ENCODE measurements at places on chromosomes 5 and 9.

DNA sequence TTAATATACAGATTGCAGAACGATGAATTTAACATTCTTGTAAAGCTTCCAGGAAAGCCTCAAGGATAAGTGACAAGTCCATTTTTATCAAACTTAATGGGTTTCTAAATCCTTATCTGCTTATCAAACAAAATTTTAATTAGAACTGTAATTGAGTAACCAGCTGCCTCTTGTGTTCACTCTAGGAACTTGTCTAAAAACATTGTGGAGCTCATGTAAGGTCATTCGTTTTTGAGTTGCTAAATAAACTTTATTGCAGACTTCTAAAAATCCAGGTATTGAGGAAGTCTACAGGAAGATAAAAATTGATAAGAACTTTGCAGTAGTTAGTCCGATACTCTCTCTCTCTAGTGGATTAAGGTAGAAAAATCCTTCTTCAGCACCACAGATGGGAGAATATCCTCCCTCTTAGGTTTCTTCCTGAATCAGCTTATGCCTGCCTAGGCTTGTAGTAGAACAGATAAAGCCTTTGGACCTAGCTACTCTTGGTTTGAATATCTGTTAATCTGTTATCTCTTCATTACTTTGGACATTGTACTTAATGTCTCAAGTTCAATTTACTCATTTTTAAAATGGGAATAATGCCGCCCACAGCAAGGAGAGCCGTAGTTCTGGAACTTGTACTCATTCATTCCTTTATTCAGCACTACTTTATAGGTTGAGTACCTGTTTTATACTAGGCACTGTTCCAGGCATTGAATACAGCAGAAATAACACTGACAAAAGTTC is 60.0 kb upstream of the DHFR start:
- DNase-seq: no peak

DNA sequence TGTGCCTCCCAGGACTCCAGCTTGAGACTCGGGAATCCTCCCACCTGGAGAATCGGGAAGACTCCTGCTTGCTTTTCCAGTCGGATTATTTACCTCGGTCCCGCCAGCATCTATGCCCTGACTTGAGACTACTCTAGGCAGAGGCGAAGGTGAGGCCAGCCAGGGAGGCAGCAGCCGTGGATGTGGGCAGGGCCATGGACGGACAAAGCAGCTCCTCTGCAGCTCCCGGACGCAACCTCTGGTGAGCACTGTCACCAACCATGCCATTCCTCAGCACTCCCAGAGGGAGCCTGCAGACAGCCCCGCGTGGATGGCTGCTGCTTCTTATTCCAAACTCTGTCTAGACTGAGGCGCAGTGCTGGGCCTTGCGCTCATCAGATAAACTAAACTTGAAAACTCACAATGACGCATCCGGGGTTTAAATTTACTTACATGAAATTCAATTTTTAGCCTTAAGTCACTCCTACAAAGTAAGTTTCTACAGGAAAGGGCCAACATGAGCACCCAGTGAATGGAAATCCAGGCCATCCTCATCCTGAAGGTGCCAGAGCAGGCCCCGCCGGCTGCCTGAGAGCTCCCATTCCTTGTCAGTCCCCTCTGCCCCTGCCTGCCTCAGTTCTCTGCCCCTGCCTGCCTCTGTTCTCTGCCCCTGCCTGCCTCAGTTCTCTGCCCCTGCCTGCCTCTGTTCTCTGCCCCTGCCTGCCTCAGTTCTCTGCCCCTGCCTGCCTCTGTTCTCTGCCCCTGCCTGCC is 17.8 kb downstream of the MED10 start:
- DNase-seq: no peak

DNA sequence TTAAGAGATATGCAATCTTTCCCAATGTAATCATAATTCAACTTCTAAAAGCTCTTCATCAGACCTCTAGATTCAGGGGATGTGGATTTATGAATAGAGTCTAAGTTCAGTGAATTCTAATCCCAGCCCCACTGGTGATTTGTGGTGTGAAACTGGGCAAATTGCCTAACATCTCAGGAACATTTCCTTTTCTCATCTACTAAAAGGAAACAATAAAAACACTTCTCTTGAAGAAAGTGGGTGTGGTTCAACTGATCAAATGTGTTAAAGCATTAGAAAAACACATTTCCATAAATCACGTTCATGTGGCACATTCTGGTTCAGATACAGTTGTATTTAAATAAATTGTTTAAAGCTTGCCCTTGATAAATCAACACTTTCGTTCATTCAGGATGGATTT is 631.7 kb upstream of the CDH6 start:
- no peak for DNase-seq

- no peak for DNase-seq
These were observed 143.8 kb downstream of the FBXL7 start for GRCh38 chr5:15643731-15644130.

- DNase-seq: no peak
These were observed 1.7 kb downstream of the RACK1 start for GRCh38 chr5:181242031-181242451.

GRCh38 chr5:171629628-171630349 is 155.8 kb upstream of the SMIM23 start:
- DNase-seq: no peak

GRCh38 chr9:36150574-36151315 is 14.2 kb downstream of the GLIPR2 start:
- DNase-seq: peak; percentile 25

- no peak for DNase-seq
These were observed 371.5 kb upstream of the KLF4 start for GRCh38 chr9:107861075-107861474.

DNA sequence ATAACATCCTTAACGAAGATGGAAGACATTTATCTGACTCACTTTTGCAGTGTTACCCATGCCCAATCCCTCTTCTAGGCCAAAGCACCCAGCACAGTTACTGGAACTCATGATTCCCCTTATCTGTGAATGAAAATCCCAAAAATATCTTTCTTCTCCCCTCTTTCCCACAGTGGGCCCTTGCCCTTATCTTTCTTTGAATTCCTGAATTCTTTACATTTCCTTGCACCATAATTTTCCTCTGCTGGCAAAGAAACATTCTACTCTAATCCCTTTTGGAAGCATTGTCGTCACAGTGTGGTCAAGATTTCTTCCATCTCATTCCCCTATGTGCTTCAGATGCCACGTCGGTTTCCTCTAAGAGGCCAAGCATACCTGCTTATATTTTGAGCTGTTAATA is 135.9 kb upstream of the LIFR start:
- no peak for DNase-seq

DNA sequence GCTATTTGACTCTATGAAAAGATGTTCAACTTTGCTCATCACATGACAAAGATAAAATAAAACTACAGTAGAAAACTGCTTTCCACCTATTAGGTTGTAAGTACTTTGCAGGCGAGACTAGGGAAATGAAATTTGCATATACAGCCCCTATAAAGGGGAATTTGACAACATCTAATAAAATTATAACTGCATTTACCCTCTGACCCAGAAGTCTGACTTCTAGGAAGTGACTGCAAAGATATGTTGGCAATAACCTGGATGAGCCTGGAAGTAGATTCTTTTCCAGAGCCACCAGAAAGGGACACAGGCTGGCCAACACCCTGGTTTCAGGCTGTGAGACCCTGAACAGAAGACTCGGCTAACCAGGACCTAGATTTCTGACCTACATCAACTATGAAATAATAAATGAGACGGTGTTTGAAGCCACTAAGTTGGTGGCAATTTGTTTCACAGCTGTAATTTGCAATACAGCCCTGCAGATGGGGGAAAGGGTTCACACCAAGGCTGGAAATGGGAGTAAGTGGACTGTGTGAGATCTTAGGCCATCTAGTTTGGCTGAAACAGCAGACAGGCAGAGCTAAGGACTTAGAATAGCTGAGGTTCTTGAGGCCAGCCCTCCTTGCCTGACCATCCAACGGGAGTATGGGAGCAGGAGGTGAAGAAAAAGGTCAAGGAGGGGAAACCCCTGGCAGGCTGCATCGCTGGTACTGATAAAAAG is 106.6 kb downstream of the SIL1 start:
- no peak for DNase-seq

- DNase-seq: no peak
These were observed 120.5 kb downstream of the PAX5 start for GRCh38 chr9:36913393-36914211.

- no peak for DNase-seq
These were observed 87.7 kb downstream of the GALNT10 start for GRCh38 chr5:154278186-154278585.

GRCh38 chr9:98120476-98120875 is 1.5 kb upstream of the TRIM14 start:
- no peak for DNase-seq

DNA sequence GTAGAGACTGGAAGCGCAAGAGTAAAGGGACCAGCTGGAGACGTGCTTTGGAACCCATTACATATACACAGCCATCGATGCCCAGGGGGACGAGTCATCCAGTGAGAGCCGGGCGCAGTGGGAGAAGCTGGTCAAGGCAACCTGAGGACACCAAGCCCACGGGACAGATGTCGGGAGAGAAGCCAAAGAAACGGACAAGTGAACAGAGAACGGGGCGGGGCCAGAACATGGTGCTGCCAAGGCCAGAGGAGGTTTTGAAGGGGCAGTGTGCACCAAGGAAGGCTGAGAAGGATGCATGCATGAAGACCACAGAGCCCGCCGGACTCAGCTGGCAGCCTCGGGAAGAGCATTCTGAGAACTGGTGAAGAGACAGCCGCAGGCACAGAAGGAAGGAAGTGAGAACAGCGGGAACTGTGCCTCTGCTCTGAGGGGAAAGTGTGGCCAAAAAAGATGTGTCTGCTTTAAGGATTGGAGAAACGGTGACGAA is 20.3 kb downstream of the CAMSAP1 start:
- DNase-seq: peak; percentile 78

GRCh38 chr5:113084402-113085083 is 107.9 kb downstream of the DCP2 start:
- no peak for DNase-seq

DNA sequence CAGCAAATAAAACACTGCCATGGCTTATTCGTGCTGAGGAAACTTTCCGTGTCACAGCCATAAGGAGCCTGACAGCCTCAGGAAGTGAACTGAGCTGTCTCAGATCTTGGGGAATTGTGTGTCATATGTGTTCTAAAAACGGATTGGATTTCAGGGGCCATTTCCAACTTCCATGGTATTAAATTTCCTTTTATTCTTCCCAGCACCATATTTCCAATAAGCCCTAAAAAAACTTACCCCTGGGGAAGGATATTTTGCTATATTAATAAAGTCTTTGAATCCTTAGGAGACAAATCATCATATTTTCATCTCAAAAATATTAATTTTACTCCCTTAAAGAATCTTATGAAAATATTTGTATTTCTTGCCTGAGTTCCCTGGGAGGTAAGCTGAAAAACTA is 93.9 kb downstream of the LHFPL2 start:
- DNase-seq: no peak

DNA sequence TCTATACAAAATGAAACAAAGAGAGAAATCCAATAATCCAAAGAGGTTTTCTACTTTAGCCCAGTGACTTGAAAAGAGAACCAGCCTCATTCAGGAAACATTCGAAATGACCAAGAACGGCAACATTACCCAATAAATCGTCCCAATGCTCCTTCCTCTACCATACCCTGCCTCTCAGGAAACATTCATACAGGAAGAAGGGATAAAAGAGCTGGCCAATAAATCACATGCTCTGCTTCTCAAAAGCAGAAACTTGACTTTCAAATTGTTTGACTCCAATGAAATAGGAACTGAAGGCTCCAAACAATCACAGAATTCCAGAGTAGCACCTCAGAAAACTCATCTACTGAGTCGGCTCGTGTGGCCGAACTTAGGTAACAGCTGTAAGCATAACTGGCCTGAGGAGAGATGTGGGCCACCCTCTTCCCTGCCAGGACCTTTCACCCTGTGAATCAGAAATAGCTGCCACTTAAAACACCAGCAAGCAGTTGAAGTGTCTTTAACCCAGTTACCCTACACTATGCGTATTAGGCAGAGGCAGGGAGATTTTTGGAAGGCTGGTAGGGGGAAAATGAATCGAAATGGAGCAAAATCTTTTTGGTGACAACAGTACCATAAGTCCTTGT is 14.6 kb downstream of the ARL15 start:
- DNase-seq: peak; percentile 53

- DNase-seq: no peak
These were observed 169.2 kb downstream of the SLIT3 start for GRCh38 chr5:169131616-169132301.

- DNase-seq: no peak
These were observed 502.7 kb downstream of the TLE4 start for GRCh38 chr9:80074439-80074838.

GRCh38 chr5:142584891-142585290 is 101.0 kb downstream of the FGF1 start:
- DNase-seq: no peak

DNA sequence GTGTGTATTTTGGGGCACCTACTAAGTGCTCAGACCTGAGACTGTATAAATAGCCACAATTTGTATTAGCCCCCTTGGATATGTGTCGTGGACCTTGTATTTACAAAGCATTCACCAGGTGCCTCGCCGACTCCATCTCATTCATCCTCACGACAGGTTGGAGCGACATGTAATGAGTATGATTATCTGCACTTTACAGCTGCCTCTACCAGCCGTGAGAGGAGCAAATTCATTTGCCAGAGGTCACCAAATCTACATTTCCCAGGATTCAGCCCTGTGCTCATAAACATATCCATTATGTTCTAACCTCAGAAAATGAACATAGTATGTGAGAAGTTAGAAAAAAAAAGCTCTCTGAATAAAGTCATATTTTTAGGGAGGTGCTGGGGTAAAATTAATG is 167.4 kb downstream of the ZDHHC21 start:
- no peak for DNase-seq

DNA sequence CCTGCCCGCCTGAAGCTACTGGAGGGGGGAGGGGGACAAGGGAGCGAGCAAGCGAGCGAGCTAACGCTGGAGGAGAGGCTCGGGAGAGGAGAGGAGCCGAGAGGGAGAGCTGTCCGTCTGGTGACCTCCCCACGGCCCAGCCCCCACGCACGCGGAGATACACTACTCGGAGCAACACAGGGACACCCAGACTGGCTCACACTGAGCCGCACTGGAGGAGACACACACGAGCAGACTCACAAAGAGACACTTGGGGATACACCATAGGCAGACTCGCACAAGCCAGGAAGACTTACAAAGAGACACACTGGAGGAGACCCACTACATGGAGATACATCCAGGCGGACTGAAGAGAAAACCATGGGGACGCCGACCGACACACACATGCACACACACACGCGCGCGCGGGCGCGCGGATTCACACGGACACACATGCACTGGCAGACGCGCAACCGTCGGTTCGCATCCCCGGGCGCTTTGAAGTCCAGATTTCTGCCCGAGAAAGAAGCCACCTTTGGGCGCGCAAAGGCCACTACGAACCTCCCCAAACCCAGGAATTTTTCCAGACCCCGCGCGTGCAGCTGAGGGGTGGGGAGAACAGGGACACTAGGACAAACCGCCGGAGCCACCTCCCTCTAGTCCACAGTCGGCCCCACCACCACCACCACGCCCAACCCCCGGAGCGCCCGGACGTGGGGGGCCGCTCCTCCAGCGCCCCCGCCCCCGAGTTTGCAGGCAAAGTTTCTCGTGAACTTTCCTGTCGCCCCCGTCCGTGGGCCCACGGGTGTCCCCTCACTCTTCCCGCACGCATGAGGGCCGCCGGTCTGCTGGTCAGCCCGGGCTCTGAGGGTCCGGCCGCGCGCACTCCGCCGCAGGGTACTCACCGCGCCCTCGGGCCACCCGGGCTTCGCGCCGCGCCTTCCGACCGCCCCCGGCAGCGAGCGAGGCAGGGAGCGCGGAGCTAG is 571 bp downstream of the CNTFR start:
- no peak for DNase-seq
